ENCODE measurements at places on chromosomes 2 and 18.

- no peak for DNase-seq
Observed at GRCh38 chr18:2656237-2656980, 883 bp downstream of the SMCHD1 start.

DNA sequence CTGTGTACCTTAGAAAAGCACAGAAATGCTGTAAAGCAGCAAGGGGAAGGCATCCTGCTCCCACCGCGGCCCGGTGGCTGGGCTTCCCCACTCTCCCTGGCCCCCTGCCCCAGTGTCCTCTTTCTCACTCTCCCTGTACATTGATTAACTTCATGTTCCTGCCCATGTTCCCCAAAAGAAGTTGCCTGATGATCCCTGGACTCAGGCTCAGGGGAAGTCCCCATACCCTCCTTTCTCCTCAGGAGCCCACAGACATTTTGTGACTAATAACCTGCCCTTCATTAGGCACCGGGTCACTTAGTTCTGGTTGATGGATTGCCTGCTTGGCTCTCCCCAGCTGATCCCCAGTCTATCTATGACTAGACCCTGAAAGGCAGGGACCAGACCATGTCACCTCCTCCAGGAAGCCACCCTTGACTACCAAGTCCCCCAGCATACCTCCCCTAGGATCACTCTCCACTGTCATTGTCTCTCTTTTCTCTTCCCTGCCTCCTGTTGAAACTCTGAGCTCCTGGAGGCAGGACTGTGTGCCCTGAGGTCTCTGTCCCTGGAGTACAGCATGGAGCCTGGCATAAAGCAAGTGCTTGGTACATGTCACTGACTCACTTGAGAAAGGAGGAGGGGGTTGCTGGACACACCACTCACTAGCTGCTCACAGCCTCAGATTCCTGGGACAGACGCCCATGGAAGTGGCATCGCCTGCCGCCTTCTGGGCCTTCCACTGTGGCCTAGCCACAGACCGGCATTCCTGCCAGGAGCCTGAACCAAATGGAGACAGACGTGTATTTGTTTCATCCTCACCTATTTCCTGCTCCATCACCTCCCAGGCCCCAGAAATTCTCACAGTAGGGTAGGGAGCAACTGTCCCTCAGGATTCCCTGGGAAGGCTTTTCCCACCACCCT, 13.5 kb downstream of the MALL start:
- DNase-seq: peak; percentile 29

GRCh38 chr2:144567745-144568144, 47.8 kb upstream of the ZEB2 start:
- no peak for DNase-seq

DNA sequence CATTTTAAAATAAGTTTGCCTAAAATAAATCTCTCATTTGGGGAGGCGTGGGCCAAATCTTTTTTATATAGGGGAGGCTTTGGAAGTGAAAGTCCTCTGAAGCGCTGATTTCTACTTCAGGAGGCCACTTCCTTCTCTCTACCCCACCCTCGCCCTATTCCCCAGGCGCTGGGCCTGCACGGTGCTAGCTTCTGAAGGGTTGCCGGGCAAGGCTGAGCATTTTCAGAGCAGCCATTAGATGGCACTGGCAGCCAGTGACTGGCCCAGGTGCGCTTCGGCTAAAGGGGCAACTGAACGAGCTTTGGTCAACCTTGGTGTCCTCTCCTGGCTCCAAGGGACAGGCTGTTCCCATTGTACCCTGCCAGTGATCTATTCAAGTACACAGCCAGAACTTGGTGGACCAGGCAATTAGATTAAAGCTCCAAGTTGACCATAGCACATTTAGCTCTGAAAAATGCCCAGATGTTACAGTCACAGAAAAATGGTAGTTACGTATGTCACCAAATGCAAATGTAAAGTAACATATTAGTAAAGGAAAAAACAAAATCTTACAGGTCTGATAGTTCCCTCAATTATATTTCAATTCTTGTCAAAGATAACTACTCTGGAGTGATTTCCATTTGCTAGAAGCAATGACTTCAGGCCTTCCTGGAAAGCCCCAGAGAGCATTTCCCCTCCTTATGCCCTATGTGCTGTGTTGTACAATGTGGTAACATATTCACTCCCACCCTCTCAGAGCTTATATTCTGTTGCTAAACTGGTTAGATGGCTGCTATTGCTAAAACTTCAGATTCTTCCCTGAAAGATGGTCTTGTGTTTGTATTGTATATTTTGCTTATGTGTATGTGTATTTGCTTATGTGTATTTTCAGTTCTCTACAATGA, 2.1 kb downstream of the POMC start:
- peak; percentile 61 for DNase-seq

DNA sequence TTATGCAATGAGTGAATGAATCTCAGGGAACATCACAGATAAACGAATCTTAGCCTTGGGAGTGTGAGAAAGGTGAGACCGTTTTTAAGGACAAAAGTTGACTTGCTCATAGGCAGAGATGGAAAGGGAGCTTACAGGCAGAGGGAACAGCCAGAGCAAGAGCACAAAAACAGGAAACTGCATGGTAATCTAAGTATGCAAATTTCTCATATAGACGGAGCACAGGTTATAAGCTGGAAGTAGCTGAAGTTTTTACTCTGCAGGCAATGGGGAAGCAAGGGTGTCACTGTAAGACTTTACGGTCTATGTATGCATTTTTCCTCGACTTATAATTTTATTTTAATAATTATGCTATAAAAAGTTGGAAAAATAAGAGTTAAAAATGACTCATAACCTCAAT, 44.8 kb upstream of the STRN start:
- DNase-seq: no peak

- no peak for DNase-seq
Observed at GRCh38 chr18:2780750-2781149, 66.1 kb upstream of the EMILIN2 start.

- DNase-seq: no peak
Observed at GRCh38 chr2:122980671-122981070, 1044.4 kb upstream of the CNTNAP5 start.

DNA sequence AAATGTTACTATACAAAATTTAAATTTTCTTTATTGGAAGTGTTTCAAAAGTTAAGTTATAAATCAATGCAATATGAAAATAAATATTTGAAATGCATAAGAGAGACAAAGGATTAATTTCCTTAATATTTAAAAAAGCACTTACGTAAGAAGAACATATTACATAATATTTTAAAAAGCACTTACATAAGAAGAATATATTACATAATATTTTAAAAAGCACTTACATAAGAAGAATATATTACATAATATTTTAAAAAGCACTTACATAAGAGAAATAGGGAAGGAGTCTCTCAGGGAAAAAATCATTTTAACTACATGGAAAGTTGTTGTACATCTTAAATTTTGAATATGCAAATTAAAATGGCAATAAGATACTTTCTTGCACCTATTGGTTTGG, 17.4 kb upstream of the B4GALT6 start:
- no peak for DNase-seq

DNA sequence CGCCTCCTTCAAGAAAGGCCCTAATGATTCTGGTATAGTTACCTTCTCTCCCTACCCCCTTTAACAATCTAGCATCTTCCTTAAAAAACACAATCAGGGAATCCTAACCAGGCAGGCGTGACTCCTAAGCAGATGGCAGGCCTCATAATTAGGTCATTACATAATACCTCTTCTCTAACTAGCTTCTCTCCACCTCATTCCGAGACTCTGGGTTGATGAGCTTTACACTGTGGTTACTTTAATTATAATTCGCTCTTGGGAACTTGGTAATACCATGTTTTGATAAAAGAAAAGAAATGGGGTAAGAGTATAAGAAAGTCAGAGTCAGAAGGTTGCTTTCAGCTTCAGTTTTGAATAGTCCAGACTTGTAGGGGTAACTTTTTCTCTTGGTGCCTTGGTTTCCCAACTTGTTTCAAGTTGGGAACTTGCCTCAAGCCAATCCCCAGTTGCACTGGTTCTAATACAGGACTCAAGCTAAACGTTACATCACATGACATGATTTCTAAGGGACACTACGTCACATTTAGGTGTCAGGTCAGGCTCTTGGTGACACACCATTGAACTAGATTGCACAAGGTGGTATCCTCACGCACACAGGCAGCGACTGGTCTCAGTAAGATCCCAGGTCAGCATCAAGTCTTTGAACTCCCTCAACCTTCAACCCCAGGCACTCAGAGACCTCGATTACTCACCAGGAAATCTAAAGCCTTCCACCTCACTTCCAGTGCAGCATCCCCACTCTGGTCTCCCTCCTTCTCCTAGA, 59.2 kb downstream of the AAK1 start:
- no peak for DNase-seq

GRCh38 chr2:19536136-19536535, 177.7 kb upstream of the OSR1 start:
- DNase-seq: peak; percentile 18

- DNase-seq: no peak
Observed at GRCh38 chr18:23884681-23885375, 129.7 kb upstream of the TTC39C start.

GRCh38 chr2:210654091-210654490, 97.7 kb downstream of the CPS1 start:
- DNase-seq: no peak

- no peak for DNase-seq
Observed at GRCh38 chr2:97717613-97717995, 4.2 kb downstream of the ZAP70 start.

DNA sequence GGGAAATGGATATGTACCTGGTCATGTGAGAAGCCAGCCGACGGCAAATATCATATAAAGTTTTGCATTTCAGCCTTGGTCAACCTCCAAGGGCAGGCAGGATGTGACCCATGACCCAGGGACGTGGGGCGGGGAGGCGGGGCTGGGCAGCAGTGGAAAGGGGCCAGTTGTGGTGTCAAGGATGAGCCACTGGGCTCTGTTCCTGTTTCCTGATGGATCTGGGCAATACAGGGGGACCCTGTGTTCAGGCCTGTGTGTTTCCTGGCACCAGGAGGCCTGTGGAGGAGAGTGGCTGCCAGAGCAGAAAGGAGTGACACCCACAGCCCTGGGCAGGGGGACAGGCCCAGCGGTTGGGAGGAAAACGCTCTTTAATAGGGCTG, 106.9 kb downstream of the GATA6 start:
- DNase-seq: no peak

DNA sequence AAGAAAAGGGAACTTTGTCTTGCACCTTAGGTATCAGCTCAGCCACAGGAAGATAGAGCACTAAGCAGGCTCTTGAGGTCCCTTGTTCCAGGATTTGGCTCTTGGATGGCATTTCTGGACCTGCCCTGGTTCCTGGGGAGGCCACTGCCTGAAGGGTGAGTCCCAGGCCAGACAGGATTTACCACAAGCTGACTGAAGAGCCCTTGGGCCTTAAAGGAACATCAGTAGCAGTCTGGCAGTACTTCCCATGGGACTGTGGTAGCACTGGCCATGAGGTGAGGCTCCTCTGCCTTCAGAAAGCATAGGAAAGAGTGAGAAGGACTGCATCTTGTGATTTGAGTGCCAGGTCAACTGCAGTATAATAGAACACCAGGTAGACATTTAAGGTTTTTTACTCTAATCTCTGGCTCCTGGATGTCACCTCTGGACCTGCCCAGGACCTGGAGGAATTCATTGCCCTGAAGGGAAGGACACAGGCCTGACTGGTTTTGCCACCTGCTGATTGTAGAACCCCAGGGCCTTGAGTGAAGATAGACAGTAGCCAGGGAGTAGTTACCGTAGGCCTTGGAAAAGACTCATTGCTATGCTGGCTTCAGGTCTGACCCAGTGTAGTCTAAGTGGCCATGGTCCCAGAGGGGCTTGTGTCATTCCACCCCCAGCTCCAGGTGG, 154.4 kb upstream of the CREB1 start:
- no peak for DNase-seq

DNA sequence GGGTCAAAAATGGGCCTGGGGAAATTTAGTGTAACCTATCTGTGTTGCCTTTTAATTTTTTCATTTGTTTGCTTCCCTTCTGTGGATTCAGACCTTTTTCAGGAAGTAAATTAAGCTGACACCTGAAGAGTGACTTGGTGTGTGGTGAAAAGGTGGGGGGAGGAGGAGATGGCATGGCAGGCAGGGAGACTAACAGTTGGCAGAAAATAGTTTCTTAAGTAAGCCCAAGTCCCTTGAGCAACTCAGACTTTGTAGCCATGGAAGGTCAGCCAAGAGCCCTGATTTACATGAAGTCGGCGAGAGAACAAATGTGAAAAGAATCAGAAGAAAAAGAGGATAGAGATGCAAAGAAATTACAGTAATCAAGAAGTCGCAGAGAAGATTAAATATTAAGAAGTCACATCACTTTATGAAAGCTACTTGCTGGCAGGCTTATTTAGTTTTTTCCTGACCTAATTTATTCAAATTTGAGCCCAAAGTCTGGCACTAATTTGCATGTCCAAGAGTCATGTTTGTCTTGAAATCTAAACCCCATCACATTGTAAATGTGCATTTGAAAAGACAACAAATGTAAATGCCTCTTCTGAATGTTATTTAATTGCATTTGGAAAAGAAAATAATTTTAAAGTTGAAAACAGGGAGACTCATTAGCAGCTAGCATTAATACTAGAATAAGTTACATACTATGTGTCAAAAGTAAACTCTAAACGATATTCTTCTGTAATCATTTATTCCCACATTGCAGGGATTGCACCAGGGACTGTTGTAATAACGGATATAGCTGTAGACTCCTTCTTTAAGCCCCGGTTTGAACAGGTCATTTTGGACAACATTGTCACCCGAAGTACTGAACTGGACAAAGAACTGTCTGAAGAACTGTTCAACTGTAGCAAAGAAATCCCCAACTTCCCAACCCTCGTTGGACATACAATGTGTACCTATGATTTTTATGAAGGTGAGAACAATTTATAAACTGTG, 19.3 kb downstream of the UPP2 start:
- DNase-seq: no peak

- no peak for DNase-seq
Observed at GRCh38 chr2:112644933-112645309, 818 bp upstream of the SLC20A1 start.

DNA sequence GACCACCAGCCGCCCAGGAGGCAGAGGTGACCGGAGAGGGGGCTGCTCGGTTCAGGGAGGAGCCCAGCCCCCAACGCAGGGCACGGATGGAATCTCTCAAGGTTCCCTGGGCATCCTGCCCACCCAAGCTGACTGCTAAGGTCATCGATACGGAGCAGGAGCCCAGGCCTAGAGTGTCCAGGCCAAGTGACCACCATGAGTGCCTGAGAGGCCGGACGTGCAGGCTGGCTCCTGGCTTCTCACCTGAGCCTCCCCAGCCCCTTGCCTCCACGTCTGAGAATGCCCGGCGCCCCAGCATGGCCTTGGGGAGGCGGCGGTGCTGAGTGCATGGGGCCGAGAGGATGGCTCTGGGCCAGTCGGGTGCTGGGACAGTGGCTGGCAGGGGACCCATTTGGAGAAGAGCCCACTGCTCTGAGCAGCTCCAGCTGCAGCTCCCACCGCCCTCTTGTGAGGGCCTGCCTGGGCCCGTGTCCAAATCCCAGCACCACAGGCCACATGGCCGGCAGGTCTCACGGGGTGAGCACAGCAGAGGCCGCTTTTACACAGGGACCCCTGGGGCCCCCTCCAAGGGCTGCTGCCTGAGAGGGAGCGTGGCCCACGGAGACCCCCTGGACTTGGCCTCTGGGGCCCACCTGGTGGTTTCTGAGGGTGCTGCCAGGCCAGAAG, 102.8 kb upstream of the CTDP1 start:
- no peak for DNase-seq

DNA sequence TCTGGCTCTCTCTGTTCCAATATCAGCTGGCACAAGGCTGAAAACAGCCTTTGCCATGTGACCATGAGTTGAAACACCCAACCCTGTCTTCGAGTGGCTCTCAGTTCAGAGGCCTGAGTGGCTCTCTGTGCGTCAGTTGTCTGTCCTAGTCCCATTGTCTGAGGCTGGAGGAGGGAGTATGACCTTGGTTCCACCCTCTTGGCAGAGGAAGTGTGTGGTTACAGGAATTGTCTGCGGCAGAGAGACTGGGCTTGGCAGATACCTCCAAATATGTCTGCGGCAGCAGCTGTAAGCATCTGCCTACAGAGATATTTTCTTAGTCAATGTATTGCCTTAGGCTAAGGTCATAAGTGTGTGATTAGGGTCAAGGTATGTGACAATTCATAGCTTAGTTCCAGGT, 32.6 kb downstream of the CNGA3 start:
- DNase-seq: no peak
